Left cardiac atrium (tissue), 4 donors: ENCODE measurements at places on chromosomes 5 and 9.

- DNase-seq, result no peak
These were observed 8.1 kb downstream of the UBQLN1 start for GRCh38 chr9:83699615-83700014.

DNA sequence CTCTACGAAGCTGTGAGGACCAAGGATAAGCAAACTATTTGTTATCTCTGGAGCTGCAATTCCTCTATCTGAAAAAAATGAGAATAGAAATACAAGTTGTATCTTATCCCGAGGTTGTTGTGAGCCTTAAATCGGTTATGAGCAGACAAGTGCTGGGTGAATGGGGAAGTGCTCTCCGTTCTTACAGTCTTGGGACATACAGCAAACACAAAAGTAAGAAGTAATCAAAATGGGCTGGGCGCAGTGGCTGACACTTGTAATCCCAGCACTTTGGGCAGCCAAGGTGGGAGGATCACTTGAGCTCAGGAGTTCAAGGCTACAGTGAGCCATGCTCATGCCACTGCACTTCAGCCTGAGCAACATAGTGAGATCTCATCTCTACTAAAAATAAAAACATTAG, 31.7 kb downstream of the ITK start:
- DNase-seq, result no peak

GRCh38 chr5:55222985-55223811, 3.9 kb downstream of the MCIDAS start:
- no peak for DNase-seq

GRCh38 chr9:34027845-34028574, 20.7 kb downstream of the UBAP2 start:
- no peak for DNase-seq

GRCh38 chr9:137485343-137486140, 26.4 kb upstream of the NSMF start:
- DNase-seq, result no peak
